Activated CD8-positive, alpha-beta T cell treated with anti-CD3 and anti-CD28 coated beads for 36 hours (primary cell): ENCODE measurements at places on chromosomes 2 and 18. TPM values are rescaled to one million over a fixed set of nuclear protein-coding genes. Genes with fewer than 3 reads are reported as not detected.

Gene ASNSD1
- 41.0 TPM for total RNA-seq

Gene SIX2
- total RNA-seq, result not detected

Gene UBXN4
- total RNA-seq, result 90.5 TPM

Gene UPP2
- total RNA-seq, result not detected

Gene SP3
- 84.0 TPM for total RNA-seq

Gene WDR35
- total RNA-seq, result 5.9 TPM

Gene PTPRN
- 1.1 TPM for total RNA-seq

Gene TMEM169
- total RNA-seq, result 0.76 TPM

Gene GPR75
- total RNA-seq, result 0.88 TPM

Gene AGXT
- total RNA-seq, result not detected

Gene TRMT61B
- 14.5 TPM for total RNA-seq

Gene ACTG2
- 0.27 TPM for total RNA-seq

Gene GRB14
- not detected for total RNA-seq

DNA sequence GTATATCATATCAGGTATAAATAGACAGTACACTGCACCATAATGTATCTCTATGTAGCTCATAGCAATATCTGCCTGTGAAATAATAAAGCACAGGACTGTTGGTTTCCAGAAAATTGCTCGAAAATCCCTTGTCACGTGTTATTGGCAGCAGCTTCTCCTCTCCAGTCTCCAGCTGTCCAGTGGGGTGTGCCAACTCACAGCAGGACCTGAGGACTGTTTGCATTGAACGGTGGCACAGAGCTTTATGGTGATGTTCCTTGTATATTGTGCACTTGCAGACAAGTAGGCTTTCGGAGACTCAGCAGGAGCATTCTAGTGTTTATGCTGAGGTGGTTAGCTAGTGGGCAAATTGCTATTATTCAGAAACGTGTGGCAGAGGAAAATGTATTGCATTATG is 182.2 kb upstream of the ATP5MC3 start:
- no peak for DNase-seq

DNA sequence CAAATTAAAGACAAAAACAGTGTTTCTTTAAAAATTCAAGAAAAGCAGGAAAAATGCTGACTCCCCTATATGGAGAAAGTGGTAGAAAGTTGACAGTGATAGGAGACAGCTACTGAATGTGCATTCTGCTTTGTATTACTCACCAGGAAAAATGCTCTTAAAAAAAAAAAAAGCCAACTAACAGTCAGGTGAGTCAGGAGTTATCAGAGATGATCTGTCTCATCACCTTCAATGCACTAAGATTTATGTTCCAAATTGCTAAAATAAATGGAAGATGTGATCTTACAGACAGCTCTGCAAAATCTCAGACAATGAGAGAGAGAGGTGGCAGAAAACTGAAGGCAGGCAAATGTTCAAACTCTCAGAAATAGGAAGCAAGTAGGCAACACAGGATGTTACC is 47.6 kb upstream of the ZNF521 start:
- DNase-seq, result no peak

DNA sequence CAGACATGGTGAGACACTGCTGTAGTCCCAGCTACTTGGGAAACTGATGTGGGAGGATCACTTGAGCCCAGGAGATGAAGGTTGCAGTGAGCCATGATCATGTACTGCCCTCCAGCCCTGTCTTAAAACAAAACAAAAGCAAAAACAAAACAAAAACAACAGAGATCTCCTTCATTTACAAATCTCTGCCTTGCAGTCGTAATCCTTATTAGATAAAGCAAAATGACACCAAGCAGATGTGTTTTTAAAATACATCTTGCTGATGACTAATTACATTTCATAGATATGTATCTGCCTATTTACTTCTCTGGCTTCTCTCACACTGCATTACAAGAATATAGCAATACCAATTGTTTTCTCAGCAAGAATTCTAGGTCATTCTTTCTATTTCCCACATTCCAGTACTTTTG is 22.8 kb downstream of the NFE2L2 start:
- DNase-seq, result no peak

GRCh38 chr2:40396124-40396523 is 55.8 kb downstream of the SLC8A1 start:
- DNase-seq, result no peak

- peak; percentile 65 for DNase-seq
Observed at GRCh38 chr2:28545590-28546200, 49.8 kb downstream of the PLB1 start.

- DNase-seq, result no peak
Observed at GRCh38 chr2:160308915-160309314, 108.8 kb upstream of the ITGB6 start.

DNA sequence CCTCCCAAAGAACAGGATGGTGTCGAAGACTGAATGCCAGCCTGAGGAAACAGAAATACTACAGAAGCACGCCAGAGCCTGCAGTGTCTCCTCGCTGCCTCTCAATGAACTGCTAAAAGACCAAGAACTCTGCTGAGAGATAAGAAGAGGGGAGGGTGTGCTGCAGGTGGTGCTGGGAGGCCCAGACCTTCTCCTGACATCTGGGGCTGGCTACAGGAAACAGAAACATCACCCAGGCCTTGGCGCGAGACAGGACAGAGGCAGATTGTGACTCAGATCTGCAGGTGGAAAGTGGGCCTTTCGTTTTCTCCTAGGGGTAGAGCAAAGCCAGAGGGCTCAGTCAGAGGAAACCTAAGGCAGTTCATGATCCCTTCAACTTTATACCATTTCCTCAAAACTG is 250.3 kb upstream of the TCF4 start:
- DNase-seq, result no peak

DNA sequence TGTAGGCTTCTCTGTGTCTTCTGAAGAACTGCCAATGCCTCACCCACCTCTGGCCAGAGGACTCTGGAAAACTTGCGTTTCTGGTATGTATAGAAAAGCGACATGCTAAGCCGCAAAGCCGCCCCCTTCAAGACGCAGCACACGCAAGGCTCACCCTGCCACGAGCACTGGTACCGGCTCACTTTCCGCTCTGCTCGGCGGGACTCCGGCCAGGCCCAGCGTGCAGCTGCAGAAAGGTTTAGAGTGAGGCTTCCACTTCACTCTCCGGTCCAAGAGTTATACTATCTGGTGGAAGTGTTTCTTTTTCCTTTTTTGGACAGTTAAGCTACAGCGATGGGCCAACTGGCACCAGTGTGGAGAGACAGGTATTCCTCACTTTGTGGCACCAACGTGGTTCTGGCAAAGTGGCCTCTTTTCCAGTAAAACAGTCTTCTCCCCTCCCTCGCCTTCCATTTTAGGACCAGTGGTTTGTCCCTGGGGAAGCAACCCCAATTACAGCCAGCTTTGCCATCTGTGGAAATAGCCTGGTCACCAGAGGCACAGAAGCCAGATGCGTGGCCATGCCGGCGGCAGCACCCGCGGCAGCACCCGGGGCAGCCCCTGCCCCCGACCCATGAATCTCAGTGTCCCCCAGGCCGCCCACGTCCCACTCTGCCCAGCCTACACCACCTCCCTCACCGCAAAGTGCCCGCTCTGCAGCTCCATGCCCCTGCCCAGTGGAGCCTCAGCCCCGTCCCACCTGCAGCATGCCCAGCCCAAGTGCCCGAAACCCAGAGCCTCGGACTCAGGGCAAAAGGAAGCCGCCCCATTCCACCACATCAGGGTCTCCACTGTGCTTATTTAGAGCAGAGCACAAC is 91.6 kb upstream of the CTDP1 start:
- no peak for DNase-seq

DNA sequence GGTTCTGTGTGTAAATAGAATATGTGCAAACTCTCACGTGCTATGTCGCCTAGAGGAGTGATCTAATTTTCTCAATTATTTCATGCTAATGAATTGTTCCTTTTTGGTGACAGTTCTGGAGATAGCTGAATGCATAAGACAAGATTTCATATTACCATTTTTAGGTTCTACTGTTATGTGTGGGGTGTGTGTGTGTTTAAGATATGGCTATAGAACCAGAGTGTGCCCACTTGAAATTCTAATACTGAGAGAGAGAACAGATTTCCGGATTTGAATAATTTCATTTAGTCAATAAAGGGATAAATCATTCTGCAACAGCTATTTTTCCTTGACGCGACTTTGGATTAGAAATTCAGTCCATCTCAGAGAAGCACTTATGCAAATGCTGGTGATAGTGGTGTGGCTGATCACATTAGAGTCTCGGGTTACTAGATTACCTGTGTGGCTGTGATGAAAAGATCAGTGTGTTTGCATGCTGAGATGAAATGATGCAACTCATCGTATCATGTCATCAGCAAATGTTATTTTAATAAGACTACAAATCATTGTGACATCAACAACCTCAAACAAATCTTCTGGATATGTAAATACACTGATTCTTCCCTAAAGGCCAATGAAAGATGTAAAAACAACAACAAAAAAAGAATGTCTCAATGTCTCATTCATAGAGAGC is 415.9 kb downstream of the EPHA4 start:
- DNase-seq, result no peak

DNA sequence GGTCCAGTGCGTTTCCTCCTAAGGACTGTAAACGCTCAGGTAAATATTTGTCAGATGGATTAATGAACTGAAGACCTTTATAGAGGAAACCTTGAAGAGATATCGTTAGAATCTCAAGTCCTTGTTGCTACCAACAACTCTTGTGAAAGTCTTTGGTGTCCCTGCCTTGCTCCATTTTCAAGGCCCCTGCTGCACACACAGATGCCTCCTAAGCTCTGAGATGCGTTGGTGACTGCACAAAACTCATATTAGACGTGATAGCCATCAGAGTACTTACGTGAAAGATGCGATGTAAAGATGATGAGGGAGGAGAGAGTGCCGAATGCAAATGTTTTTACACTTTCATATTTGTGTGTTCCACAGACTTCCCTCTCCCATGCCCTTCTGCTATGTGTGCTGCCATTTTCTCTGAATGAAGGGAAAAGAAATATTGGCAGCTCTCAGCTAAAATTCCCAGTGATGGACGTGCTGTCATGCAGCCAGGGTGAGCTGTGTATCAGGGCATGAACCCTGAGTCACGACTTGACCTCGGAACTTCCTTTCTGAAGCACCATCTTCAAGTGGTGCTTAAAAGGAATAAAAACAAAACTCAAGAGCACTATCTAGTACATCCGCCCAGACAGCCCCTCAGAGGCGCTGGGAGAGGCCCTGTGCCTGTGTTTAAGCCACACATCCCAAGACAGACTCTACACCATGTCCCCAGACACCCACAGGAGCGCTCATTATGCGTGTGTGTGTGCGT is 117.4 kb downstream of the FAM210A start:
- peak; percentile 78 for DNase-seq

- no peak for DNase-seq
Observed at GRCh38 chr2:2933426-2933825, 444.2 kb downstream of the EIPR1 start.

- peak; percentile 23 for DNase-seq
Observed at GRCh38 chr2:184598316-184599053, at the start of gene ZNF804A. TSS of gene ZNF804A (plus strand) at chr2:184598529. CDS start at chr2:184598960, 431 bp downstream.

DNA sequence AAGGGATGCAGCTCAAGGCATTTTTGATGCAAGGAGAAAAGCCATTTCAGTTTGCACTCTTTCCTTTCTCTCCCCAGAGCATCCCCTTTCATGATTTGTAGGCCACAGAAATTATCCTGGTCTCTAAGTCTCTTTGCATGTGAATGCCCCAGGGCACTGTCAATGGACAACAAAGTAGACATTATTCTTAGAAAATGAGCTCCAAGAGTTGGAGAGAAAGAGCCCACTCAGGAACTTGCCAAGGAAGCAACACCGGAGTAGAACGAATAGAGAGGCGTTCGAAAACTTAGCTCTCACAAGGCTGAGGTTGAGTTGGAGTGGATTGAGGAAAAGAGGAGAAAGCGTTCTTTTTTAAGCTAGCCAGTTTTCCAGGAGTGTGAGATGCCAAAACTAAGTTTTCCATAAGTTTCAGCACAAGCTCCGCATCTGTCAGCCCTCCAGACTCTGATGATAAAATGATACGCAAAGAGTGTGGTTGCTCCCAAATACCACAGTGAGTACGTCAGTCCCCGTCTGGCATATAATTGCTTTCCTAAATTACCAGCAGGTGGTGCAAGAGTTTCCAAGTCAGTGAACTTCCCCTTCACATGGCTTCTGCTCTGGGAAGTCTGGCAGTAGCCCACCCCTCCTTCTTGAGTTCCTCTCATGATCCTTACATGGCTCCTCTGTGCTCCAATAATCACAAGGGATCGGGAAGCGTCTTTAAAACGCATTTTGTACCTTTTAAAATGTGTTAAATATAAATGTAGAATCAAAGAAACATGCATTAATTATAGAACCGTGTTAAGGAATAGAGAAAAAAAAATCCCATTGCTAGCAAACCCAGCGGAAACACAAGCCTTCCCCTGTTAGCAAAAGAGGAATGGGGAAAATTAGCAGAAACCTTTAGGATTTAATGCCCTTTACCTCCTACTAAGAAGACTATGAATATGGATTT is 1060.6 kb upstream of the FANCL start:
- peak; percentile 15 for DNase-seq

DNA sequence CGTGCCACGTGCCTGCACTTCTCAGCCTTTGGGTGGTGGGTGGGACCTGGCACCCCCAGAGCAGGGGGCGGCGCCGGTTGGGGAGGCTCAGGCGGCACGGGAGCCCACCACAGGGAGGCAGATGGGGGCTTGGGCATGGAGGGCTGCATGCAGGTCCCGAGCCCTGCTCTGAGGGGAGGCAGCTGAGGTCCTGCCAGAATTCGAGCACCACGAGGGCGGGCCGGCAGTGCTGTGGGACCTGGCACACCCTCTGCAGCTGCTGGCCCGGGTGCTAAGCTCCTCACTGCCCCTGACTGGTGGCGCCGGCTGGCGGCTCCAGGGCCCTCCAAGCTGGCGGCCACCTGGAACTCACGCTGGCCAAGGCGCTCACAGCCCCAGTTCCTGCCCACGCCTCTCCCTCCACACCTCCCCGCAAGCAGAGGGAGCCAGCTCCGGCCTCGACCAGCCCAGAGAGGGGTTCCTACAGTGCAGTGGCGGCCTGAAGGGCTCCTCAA is 1176.8 kb upstream of the GYPC start:
- DNase-seq, result no peak

DNA sequence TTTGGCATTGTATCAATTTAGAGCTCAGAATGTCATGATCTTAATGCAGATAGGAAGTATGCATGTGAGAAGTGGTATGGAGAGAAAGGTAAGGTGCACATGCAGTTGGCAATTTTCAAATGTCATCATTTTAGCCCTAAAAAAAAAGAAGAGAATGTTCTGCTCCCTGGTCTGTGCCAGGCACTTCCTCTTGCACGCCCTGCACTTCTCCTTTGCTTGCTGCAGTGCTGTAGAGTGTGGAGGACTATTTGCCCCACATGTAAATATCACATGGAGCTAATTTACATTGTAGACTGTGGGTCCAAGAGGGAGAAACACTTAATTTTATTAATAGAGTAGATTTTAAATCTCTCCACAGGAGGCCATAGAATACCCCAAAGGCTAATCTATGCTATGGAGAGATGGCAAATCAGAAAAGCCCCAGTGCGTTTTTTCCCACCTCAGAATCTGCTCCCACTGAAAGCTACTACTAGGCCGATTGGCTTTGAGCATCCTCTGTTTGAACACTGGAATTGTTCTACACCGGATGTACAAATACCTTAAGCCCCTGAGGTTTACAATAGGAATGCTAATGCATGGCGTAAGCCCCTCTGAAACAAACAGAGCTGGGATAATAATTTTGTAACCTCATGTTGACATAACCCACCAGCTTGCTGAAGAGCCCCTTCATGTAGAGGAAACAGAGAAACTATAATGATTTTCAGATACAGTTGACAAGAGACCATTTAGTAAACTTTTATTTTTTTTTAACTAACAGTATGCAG is 137.2 kb upstream of the KLHL14 start:
- DNase-seq, result no peak

GRCh38 chr2:152481881-152482583 is 147.1 kb downstream of the FMNL2 start:
- no peak for DNase-seq
